Kidney (tissue), 22 donors: ENCODE measurements at places on chromosomes 13 and 19. TPM values are rescaled to one million over a fixed set of nuclear protein-coding genes. Genes with fewer than 3 reads are reported as not detected.

Gene CYP2A7
- not detected for total RNA-seq

- H3K27ac ChIP-seq: no peak overlapping the region
- DNase-seq: no peak
- no peak overlapping the region for H3K4me3 ChIP-seq
- H3K27me3 ChIP-seq: no peaks in the 10 kb centered on the region
- H3K4me1 ChIP-seq: peaks cover 17% of the 10 kb centered on the region
- no peaks in the 10 kb centered on the region for H3K36me3 ChIP-seq
Measured at GRCh38 chr13:27600711-27601110, 19.6 kb downstream of the LNX2 start.

Gene MLLT1
- total RNA-seq: 53.2 TPM

DNA sequence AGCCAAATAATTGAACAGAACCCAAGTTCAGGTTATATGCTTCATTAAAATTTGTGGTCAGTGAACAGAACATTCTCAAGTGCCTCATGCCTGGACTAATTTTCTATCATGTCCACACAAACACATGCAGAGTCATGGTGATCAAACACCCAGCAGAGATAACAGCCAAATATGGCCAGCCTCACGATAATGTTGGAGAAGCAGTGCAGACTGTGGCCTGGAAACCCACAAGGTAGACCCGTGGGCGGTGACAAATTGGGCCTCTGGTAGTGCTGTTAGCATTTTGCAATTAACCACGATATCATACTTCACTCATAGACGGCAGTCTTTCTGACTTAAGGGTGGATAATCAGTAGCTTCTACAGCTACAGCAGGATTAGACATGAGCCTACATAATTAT lies 35.0 kb upstream of the VWA8 start:
- no peak overlapping the region for H3K4me3 ChIP-seq
- no peaks in the 10 kb centered on the region for H3K36me3 ChIP-seq
- DNase-seq: no peak
- H3K27me3 ChIP-seq: no peaks in the 10 kb centered on the region
- H3K27ac ChIP-seq: no peak overlapping the region

Gene C19orf85
- not detected for total RNA-seq

- no peak overlapping the region for H3K4me3 ChIP-seq
- H3K4me1 ChIP-seq: no peaks in the 10 kb centered on the region
Measured at GRCh38 chr13:105906746-105907145, 628.7 kb downstream of the EFNB2 start.

GRCh38 chr13:110023729-110024644 lies 237.6 kb upstream of the IRS2 start:
- DNase-seq: no peak
- no peaks in the 10 kb centered on the region for H3K36me3 ChIP-seq
- H3K27me3 ChIP-seq: no peaks in the 10 kb centered on the region
- peak overlapping the region; percentile 67 for H3K27ac ChIP-seq
- no peak overlapping the region for H3K4me3 ChIP-seq
- no peaks in the 10 kb centered on the region for H3K4me1 ChIP-seq

DNA sequence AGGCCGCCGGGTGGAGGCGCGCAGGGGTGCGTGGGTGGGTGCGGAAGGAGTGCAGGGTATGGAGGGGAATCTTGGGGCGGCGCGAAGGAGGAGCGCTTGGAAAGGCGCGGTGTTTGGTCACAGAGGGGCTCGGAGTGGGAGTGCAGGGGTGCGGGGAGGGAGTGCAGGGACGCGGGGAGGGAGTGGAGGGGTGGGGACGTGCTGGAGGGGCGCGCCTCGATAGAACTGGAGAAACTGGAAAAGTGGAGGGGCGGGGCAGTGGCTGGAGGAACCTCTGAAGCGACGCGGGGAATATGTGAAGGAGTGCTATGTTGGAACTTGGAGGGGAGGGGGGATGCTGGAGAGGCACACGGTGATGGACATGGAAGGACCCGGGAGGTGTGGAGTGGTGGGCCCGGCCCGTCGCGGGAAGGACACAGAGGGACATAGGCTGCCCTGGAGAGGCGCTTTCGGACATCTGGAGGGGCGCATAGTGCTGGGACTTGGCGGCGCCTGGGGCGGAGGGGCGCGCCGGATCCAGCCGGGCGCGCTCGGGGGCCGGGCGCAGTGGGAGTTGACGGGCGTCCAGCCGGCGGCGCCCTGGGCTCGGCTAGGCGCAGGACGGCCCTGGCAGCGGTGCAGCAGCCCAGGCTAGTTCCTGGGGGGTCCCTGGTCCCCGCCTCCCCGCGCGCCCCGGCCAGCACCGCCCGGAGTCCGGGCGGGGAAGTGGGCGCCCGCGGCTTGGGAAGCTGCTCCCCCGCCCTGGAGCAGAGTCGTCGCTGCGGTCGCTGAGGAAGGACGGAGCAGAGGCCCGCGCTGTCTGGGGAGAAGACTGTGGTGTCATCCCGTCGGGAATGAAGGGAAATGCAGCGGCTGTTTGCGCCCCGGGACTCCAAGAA lies 20.8 kb upstream of the SGCG start:
- peak; percentile 81 for DNase-seq
- no peaks in the 10 kb centered on the region for H3K4me1 ChIP-seq
- no peaks in the 10 kb centered on the region for H3K36me3 ChIP-seq
- no peaks in the 10 kb centered on the region for H3K27me3 ChIP-seq

DNA sequence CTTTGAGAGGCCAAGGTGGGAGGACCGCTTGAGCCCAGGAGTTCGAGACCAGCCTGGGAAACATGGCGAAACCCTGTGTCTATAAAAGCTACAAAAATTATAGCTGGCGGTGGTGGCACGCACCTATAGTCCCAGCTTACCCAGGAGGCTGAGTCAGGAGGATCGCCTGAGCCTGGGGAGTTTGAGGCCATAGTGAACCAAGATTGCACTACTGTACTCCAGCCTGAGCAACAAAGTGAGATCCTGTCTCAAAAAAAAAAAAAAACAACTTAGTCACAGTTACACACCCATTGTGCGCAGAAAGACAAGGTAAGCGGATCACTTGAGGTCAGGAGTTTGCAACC lies 728 bp upstream of the DENND1C start:
- H3K27me3 ChIP-seq: no peaks in the 10 kb centered on the region
- H3K36me3 ChIP-seq: no peaks in the 10 kb centered on the region

- no peak overlapping the region for H3K27ac ChIP-seq
- no peaks in the 10 kb centered on the region for H3K4me1 ChIP-seq
- H3K27me3 ChIP-seq: no peaks in the 10 kb centered on the region
- no peak overlapping the region for H3K4me3 ChIP-seq
- DNase-seq: no peak
- H3K36me3 ChIP-seq: no peaks in the 10 kb centered on the region
Measured at GRCh38 chr13:111906816-111907215, 160.1 kb upstream of the SOX1 start.

DNA sequence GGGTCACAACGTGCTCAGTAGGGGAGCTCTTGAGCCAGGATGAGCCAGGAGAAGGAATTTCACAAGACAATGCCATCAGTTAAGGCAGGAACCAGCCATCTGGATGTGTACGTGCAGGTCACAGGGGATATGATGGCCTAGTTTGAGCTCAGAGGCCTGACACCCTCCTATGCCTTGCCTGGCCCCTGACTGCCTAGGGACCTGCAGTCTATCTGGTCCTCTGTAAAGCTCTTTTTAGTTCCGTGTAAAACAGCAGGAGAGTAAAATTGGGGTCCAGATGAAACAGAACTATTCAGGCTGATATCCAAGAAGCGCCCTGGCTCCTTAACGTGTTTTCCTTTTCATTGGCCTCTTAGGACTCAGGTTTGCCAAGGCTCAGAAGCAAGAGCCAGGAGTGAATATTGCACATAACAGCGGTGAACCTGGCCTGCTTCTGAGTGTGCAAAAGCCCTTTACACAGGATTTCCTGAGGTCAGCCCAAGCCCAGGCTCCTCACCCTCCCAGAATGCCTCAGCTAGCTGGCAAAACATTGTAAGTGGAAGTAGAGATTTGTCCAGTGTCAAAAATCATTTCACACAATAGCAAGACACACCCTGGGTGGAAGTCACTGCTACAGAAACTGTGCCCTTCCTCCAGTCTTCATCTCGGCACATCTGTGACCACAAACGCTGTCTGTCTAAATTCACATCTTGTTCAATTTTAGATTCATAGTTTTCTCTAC lies 777.2 kb downstream of the UQCRFS1 start:
- H3K4me1 ChIP-seq: no peaks in the 10 kb centered on the region
- no peak for DNase-seq
- H3K4me3 ChIP-seq: no peak overlapping the region
- H3K36me3 ChIP-seq: no peaks in the 10 kb centered on the region
- H3K27me3 ChIP-seq: no peaks in the 10 kb centered on the region

- H3K4me3 ChIP-seq: no peak overlapping the region
- peaks cover 2% of the 10 kb centered on the region for H3K4me1 ChIP-seq
- peaks cover 2% of the 10 kb centered on the region for H3K27me3 ChIP-seq
- peak; percentile 45 for DNase-seq
- H3K27ac ChIP-seq: no peak overlapping the region
Measured at GRCh38 chr19:7674010-7675005, 2.6 kb upstream of the MCEMP1 start.

DNA sequence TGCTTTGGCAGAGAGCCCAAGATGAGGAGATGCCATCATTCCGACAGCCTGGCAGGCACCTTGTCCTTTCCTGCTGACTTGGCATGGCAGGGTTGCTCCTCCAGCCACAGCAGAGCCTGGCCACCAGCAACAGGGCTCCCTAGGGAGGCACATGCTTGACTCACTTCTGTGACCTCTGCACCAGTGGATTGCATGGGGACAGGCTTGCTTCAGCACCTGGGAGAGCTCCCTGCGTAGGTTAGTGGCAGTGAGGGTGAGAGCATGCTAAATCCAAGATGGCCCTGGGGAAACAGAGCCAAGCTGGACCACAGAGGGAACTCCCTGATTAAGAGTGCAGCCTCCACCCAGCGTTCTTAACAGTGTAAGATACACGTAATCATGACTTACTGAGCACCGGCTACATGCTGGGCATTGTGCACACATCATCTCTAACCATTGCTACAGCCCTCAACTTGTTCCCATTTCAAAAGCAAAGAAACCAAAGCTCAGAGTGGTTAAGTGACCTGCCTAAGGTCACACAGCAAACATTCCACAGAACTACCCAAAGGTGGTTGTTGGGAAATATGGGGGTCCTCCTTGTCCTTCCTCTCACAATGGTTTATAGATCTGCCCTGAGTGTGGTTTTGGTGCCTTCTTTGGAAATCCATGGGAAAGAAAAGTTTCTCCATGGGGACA lies 116.6 kb upstream of the UQCRFS1 start:
- H3K4me1 ChIP-seq: no peaks in the 10 kb centered on the region
- H3K27me3 ChIP-seq: no peaks in the 10 kb centered on the region
- DNase-seq: peak; percentile 83
- no peak overlapping the region for H3K27ac ChIP-seq
- H3K36me3 ChIP-seq: no peaks in the 10 kb centered on the region

- H3K4me1 ChIP-seq: peaks cover 17% of the 10 kb centered on the region
- no peak overlapping the region for H3K4me3 ChIP-seq
- no peak overlapping the region for H3K27ac ChIP-seq
- DNase-seq: peak; percentile 80
- H3K27me3 ChIP-seq: no peaks in the 10 kb centered on the region
Measured at GRCh38 chr19:8461891-8462290, 17.1 kb downstream of the HNRNPM start.

GRCh38 chr13:77637588-77637987 lies 59.9 kb upstream of the SLAIN1 start:
- no peak overlapping the region for H3K27ac ChIP-seq
- H3K4me3 ChIP-seq: no peak overlapping the region
- H3K4me1 ChIP-seq: no peaks in the 10 kb centered on the region
- H3K27me3 ChIP-seq: no peaks in the 10 kb centered on the region
- no peaks in the 10 kb centered on the region for H3K36me3 ChIP-seq

DNA sequence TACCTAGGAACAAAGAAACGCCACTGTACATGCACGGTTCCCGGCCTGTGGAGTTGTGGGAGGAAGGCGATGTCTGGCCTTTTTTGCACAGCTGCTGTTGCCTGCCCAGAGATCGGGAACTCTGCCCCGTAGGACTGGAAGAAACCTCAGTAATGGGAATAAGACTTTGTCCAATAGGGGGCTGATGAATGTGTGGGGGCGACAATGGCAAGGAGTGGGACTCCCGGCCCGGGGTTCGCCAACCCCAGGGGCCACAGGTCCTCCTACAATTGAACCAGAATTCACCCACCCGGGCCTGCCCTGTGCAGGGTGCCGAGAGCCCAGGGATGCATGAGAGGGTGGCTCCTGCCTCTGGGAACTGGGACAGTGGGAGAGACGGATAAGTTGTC lies 2.0 kb upstream of the CEBPA start:
- peaks cover 9% of the 10 kb centered on the region for H3K4me1 ChIP-seq
- DNase-seq: no peak
- no peak overlapping the region for H3K27ac ChIP-seq
- H3K4me3 ChIP-seq: no peak overlapping the region
- peaks cover 2% of the 10 kb centered on the region for H3K27me3 ChIP-seq
- H3K36me3 ChIP-seq: no peaks in the 10 kb centered on the region

Gene HIF3A
- 40.4 TPM for total RNA-seq

DNA sequence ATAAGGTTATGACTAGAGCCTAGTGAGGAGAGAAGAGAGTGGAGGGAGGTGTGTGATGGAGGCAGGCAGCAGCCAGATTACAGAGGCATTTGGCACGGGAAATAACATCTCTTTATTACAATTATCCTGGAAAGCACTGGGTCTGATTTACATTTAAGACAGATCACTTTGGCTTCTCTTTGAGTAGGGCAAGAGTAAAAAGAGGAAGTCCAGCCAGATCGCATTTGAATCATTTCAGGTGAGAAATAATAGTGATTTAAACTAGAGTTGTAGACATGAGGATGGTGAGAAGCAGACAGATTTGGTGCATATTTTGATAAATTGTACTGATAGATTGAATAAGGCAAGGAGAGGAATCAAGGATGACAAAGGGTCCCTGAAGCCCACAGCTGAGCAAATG lies 9.6 kb upstream of the SACS start:
- no peaks in the 10 kb centered on the region for H3K4me1 ChIP-seq
- no peaks in the 10 kb centered on the region for H3K27me3 ChIP-seq
- no peak for DNase-seq
- H3K36me3 ChIP-seq: no peaks in the 10 kb centered on the region

Gene FOSB
- 0.98 TPM for total RNA-seq

- no peaks in the 10 kb centered on the region for H3K27me3 ChIP-seq
- no peak overlapping the region for H3K4me3 ChIP-seq
- no peaks in the 10 kb centered on the region for H3K36me3 ChIP-seq
- H3K4me1 ChIP-seq: no peaks in the 10 kb centered on the region
- no peak overlapping the region for H3K27ac ChIP-seq
- DNase-seq: no peak
Measured at GRCh38 chr13:52787235-52787634, 47.6 kb upstream of the CNMD start.

- H3K27me3 ChIP-seq: no peaks in the 10 kb centered on the region
- DNase-seq: no peak
- no peak overlapping the region for H3K27ac ChIP-seq
- H3K4me1 ChIP-seq: no peaks in the 10 kb centered on the region
Measured at GRCh38 chr13:28451482-28452217, 43.3 kb downstream of the FLT1 start.

DNA sequence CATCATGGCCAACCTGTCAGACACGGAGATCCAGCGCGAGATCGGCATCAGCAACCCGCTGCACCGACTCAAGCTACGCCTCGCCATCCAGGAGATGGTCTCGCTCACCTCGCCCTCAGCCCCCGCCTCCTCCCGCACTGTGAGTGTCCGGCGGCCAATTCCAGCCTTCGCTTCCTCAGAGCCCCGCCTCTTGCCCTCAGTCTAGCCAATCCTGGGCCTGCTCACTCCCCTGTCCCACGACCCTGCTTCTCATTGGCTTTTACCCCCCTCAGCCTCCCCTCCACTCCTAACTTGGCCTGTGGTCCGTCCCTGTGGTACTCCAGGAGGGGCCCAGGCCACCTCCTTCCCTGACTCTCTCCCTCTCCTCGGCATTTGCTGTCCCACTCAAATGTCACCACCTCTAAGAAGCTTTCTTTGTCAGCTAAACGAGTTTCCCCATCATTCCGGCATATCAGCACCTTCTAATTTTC lies 12.3 kb downstream of the HRC start:
- H3K4me1 ChIP-seq: no peaks in the 10 kb centered on the region
- H3K27me3 ChIP-seq: no peaks in the 10 kb centered on the region
- H3K27ac ChIP-seq: no peak overlapping the region
- no peaks in the 10 kb centered on the region for H3K36me3 ChIP-seq
- H3K4me3 ChIP-seq: peak overlapping the region; percentile 73
